ENCODE measurements at places on chromosomes 11 and 22. TPM values are rescaled to one million over a fixed set of nuclear protein-coding genes. Genes with fewer than 3 reads are reported as not detected.

The LRRC56 gene
- total RNA-seq = 1.9 TPM

The MED15 gene
- 79.8 TPM for total RNA-seq

The DBX1 gene
- not detected for total RNA-seq

The APOC3 gene
- total RNA-seq = not detected

The LMO2 gene
- 2.5 TPM for total RNA-seq

The RAB39A gene
- total RNA-seq = 1.3 TPM

The APOBEC3H gene
- total RNA-seq = not detected

The OTOG gene
- total RNA-seq = not detected

The TSPAN32 gene
- not detected for total RNA-seq

The PRAME gene
- 3.7 TPM for total RNA-seq

The POU2AF3 gene
- 0.25 TPM for total RNA-seq

- DNase-seq = no peak
These were observed 100.6 kb upstream of the HSD17B12 start for GRCh38 chr11:43579919-43580276.

DNA sequence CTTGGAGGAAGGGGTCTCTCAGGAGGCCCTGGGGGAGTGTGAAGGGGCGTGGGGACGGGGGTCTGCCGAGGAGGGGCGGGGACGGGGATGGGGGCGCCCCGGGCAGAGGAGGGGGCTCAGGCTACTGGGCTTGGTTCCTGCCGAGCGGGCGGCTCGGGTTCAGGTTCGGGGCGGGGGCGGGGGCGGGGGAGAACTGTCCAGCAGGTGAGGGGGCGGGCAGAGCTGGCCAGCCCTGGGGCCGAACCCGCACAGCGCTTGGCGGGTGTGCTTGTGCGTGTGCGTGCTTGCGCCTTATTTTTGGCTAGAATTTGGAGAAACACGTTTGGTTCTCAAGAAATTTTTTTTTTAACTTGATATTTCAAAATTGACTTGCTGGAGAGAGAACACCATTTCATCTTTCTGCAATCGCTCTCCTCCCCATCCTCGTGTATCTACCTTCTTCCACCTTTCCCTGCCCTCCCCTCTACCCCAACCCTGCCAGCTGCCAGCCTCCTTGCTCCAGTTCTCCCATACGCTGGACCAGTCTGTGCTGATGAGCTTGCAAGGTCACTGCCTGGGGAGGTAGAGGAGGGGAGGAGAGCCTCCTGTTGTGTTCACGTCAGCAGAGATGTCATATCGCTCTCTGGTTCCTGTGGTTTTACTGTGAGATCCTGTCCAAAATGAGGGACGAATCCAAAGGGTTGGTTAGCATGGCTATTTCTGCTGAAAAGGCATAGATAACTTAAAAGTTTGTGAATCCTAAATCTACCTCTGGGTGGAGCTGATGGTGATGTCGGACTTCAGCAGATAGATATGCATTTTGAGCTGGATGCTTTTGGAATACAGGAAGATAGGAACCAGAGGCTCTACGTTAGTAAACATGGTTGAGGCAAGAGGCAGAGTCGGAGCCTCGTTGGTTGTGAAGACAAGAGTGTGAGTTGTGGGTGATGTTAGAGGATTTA, 668 bp downstream of the MADD start:
- no peak for DNase-seq

GRCh38 chr11:68950762-68951161, 30.0 kb downstream of the MRGPRD start:
- DNase-seq = no peak

DNA sequence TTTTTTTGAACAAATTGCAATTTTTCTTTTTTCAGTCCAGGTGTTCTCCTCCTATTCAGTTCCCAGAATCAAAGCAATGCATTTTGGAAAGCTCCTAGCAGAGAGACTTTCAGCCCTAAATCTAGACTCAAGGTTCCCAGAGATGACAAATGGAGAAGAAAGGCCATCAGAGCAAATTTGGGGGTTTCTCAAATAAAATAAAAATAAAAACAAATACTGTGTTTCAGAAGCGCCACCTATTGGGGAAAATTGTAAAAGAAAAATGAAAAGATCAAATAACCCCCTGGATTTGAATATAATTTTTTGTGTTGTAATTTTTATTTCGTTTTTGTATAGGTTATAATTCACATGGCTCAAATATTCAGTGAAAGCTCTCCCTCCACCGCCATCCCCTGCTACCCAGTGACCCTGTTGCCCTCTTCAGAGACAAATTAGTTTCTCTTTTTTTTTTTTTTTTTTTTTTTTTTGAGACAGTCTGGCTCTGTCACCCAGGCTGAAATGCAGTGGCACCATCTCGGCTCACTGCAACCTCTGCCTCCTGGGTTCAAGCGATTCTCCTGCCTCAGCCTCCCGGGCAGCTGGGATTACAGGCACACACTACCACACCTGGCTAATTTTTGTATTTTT, 6.2 kb upstream of the UBE4A start:
- no peak for DNase-seq

DNA sequence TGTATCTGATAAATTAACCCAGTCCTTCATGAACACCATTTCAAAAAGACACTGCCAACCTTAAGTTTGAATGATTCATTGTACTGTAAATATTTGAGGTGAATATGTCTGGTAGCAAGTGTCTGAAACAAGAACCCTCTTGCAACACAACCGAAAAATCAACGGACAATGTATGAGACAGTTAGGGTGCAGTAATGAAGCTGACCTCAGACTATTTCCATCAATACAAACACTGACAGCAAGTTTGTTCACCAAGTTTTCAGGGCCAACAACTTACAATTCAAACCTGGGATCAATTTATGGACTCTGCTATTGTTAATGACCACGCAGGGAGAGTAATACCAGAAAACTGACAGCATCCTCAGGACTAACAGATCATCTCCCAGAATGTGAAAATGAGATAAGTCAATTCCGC, 126.3 kb downstream of the CADM1 start:
- DNase-seq = no peak

DNA sequence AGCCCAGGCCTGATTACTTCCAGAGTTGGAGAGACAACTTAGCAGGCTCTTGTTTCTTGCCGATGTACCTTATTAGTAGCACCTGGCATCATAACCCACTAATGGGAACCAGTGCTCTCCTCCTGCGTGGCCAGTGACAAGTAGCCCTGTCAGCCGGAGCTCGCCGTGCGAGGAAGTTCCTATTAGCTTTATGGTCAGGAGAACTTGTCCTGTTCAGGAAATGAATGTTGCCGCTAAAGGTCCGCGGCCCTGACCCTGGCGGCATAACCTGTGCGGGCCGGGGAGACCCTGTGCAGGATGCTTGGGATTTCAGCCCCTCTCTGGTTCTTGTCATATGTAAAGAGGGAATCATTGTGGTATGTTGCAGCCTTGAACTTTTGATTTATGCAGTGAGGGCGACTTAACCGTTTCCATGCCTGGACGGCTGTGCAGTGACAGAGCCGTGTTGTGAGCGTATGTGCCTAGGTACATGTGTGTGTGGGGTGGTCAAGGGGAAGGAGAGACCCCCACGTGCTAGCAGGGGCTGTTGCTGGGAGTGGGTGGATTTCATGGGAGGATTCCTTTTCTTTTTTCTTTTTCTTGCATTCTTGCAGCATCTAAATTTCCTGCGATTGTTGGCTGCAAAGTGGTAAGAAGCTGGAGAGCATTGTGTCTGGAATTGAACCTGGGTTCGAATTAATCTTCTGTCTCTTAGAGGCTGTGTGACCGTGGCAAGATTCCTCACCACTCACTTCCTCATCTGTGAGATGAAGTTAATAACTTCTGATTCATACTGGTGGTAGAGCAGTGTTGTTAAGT, 15.2 kb downstream of the ZBTB16 start:
- no peak for DNase-seq

DNA sequence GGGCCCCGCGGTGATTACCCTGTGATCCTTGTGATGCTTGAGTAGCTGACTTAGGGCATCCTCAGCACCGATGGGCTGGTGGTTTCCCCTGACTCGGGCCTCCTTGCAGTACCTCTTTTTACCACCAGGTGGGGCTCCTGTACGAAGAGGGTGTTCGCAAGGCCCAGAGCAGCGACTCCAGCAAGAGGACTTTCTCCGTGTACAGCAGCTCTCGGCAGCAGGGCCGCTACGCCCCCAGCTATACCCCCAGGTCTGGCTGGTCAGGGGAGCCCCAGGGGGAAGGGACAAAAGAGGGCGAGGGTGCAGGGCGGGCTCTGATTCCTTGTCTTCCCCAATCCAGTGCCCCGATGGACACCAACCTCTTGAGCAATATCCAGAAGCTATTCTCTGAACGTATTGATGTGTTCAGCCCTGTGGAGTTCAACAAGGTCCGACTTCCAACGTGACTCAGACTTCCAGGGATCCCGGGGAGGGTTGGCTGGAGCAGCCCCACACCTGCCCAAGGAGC, 1.3 kb upstream of the TM7SF2 start:
- DNase-seq = no peak

GRCh38 chr11:120722524-120722923, 211.0 kb downstream of the GRIK4 start:
- no peak for DNase-seq

DNA sequence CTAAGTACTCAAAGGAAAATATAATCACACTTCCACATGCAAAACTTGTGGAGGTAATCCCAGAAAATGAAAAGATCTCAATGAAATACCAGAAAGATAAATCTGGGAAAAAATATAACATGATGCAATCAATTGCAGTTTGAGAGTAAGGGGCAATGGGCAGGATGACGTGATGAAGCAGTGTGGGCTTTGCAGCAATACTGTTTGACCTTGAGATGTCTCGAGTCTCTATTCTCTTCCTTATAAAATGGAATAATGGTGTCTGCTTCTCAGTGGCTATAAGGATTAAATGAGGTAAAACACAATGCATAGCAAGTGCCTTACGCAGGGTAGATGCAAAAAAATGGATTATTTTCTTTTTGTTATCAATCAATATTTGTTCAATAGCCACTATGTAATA, 447.5 kb downstream of the BUD13 start:
- DNase-seq = no peak

DNA sequence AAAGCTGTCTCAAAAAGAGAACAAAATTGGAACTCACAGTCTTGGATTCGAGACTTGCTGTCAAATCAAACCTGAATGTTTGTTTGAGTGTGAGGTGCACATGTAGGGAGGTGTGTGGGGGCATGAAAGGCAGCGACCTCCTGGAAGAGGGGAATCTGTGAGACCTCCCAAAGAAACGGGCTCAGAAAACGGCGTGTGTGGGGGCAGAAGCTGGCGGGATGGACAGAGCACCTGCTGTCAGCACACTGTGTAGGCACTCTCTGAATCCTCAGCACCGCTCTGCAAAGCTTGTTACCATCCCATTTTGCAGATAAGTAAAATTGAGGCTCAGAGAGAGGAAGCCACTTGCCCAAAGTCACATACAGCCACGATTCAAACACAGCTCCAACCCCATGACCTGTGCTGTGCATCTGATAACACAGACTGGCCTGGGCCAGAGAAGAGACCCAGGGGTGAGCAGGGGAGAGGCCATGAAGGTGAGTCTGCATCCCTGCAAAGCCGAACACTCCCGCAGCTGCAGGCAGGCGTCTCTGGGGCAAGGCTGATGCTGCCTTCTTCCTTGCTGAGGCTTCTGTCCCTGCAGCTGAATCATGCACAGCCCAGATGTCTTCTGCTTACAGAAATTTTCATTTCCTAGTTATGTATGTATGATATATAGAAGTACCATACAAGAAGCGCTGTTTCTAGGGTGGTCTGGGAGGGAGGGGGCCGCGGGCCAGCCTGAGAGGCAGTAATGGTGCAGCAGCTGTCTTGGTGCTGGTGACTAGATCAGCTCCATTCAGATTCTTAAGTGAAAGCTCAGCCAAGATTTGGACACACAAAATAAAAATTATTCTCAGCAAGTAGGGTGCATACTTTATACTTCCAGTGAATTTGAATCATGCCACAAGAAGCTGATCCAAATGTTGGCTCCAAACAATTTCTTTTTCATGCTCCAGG, 67.3 kb upstream of the SHISAL1 start:
- no peak for DNase-seq

- DNase-seq = no peak
These were observed 30.9 kb upstream of the PARVB start for GRCh38 chr22:43993072-43993760.

DNA sequence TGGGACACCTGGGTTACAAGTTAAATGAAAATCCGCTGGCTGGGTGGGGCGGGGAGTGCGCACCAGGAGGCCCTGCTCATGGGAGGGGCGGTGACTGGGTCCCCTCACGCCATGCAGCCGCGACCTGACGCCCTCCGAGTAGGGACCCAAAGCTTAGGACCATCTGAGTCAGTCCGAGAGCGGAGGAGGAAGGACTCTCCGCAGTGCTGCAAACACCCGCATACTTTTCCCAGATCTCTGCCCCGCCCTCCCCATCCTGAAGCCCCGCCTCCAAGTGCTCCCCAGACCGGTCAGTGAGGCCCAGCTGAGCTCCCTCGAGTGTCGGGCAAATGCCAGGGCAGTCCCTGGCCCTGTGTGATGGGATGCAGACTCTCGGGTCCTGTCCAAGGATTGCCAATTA, 6.6 kb upstream of the FLI1 start:
- no peak for DNase-seq

- DNase-seq = no peak
These were observed 205.6 kb downstream of the ADAMTS15 start for GRCh38 chr11:130653838-130654636.

DNA sequence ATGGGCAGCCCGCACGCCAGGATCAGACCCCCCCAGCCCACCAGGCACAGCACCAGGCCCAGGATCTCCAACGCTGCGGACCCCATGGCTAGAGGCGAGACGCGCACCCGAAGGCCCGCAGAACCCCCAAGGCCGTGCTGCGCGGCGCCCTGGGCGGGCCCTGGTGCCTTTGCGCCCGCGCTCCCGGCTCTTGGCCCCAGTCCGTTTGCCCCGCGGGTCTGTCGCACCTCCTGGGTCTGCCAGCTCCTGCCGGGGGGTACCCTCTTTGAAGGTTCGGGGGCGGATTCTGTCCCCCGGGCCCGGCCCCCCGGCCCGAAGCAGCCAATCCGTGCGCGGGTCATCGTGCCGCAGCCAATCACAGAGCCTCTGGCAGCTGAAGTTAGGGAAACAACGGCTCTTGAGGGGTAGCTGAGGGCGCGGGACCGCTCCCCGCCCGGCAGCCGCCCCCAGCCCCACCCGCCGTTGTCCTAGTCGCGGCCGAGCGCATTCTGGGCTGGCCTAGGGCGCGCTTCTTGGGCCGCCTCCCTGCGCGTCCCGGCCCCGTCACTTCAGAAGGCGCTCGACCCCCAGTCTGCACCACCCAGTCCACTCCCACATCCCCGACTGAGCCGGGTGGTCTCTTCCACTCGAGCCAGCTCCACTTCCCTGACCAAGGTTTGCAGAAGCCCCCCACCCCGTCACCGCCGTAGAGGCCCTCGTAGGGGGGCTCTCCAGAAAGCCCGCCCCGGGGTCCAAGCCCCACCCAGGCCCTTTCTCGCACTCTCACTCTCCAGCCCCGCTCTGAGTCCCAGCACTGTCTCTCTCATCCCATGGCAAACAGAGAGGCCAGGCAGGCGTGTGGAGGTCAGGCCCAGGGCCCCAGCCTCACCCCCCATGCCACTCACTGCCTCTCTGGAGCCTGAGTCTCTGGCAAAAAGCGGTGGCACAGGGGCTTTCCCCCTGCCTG, at the start of gene CLDN5:
CLDN5 (minus strand) TSS at position 241 of the 946 bp plus-strand sequence; CDS start at position 86, 155 bp downstream.
- no peak for DNase-seq

- no peak for DNase-seq
These were observed 7.3 kb upstream of the SYT7 start for GRCh38 chr11:61587951-61588727.

DNA sequence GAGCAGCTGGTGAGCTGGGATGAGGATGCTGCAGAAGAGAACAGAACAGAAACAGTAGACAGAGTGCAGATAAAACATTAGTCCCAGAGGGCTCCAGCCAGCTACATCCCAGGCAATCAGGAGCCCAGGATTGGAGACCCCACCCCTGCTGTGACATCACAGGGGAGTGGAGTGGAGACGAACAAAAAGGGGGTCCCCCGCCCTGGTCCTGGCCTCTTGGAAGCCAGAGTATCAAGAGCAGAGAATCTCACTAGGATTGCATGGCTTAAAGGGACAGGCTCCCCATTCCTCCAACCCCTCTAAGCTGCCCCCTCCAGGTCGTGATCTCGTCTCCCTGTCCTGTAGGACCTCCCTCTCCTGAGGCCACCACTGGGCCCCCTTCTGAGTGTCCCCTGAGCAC, at the start of gene P2RX3:
P2RX3 (plus strand) TSS at position 211 of the 400 bp plus-strand sequence. CDS start 199 bp downstream, outside the sequence.
- DNase-seq = no peak

All from kidney epithelial cell (primary cell).